ENCODE measurements at places on chromosomes 13 and 19.

- DNase-seq: no peak
Observed at GRCh38 chr13:105904034-105904742, 631.3 kb downstream of the EFNB2 start.

GRCh38 chr13:50991579-50992521, 82.3 kb downstream of the RNASEH2B start:
- no peak for DNase-seq

DNA sequence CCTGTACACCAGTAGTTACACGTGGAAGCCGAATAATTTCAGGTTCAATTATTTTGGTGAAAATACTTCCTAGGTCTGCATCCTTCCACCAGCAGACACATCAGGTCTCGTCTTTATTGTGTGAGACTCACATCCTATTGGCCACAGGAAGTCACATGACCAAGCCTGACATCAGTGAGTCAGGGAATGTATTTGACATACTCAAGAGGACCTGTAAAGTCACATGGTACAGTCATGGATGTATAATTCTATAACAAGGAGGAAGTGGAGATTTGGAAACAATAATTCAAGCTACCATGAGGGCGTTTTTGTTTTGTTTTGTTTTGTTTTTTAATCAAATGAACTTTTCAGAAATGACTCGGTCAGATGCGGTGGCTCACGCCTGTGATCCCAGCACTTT, 9.3 kb upstream of the HIF3A start:
- DNase-seq: no peak

- DNase-seq: no peak
Observed at GRCh38 chr13:64007339-64007738, 2591.7 kb upstream of the PCDH20 start.

DNA sequence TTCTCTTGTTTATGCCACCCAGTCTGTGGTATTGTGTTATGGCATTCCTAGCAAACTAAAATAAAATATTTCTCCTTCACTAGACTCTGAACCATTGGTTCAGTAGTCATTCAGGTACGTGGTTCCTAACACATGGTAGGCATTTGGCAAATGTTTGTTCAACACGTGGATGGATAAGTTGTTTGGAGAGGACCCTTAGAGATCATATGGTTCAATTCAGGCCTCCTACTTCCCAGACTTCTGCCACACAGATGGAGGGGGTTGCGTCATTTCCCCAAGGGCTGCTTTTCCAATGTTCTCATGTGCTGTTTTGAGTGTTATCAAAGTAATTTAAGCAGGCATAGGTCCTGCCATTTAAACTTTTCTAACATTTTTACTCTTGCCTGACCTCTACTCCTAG, 6.7 kb downstream of the CXCL17 start:
- DNase-seq: no peak

DNA sequence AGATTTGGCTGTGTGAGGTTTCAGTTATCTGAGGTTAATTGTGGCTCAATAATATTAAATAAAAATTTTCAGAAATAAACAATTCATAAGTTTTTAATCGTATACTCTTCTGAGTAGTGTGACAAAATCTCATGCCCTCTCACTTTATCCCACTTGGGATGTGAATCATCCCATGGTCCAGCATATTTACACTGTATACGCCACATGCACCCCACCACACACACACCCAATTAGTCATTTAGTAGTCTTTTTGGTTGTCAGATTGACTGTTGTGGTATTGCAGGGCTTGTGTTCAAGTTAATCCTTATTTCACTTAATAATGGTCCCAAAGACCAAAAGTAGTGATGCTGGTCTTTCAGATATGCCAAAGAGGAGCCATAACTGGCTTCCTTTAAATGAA, 66.4 kb upstream of the PCDH9 start:
- no peak for DNase-seq
